ENCODE measurements at places on chromosomes 6 and 20.

- DNase-seq = no peak
Observed at GRCh38 chr6:169787797-169788196, 36.4 kb downstream of the ERMARD start.

GRCh38 chr6:100456908-100457235 lies 7.8 kb downstream of the SIM1 start:
- DNase-seq = no peak

DNA sequence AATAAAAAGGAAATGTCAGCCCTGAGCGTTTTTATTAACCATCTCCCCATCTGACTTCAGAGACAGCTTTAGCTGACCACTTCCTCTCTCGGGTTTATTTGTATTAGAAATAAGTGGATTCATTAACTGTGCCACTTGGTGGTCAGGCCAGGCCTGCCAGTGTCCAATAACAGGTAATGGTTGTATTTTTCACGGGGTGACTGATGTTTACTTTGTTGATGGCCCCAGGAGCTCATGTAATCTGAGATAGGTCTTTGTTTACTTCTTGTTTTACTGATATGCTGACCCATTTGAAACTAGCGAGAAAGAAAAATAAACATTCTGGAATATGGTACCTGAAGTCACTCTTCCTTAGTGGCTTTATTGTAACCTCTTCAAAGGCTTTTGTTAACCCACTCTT lies 504.3 kb upstream of the SLC35B3 start:
- no peak for DNase-seq

DNA sequence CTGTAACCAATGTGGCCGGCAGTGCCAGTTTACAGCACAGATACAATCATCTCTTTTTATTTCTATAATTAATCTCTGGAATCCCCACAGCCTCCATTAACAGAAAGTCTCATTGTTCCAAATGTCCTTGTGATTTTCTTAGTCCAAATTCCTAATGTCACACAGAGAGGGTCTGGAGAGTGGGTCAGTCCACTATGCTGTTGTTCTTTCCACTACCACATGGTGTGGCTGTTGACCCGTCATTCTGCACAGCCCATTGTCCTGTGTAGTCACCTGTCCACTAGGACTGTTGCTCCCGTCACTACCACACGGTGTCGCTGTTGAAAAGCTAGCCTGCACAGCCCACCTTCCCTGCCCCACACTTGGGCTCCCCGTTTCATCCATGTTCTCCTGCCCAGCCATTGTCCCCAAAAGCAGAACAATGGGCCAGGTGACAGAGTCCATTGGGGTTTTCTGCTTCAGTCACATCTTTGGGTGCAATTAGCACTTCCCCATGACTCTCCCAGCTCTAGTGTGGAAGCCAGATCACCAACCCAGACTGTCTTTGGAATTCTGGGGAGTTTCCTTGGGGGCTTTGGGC lies 8.6 kb upstream of the LBP start:
- peak; percentile 45 for DNase-seq

GRCh38 chr20:49267327-49267726 lies 10.5 kb downstream of the ZNFX1 start:
- DNase-seq = no peak
